ENCODE measurements at places on chromosomes 1 and 21.

DNA sequence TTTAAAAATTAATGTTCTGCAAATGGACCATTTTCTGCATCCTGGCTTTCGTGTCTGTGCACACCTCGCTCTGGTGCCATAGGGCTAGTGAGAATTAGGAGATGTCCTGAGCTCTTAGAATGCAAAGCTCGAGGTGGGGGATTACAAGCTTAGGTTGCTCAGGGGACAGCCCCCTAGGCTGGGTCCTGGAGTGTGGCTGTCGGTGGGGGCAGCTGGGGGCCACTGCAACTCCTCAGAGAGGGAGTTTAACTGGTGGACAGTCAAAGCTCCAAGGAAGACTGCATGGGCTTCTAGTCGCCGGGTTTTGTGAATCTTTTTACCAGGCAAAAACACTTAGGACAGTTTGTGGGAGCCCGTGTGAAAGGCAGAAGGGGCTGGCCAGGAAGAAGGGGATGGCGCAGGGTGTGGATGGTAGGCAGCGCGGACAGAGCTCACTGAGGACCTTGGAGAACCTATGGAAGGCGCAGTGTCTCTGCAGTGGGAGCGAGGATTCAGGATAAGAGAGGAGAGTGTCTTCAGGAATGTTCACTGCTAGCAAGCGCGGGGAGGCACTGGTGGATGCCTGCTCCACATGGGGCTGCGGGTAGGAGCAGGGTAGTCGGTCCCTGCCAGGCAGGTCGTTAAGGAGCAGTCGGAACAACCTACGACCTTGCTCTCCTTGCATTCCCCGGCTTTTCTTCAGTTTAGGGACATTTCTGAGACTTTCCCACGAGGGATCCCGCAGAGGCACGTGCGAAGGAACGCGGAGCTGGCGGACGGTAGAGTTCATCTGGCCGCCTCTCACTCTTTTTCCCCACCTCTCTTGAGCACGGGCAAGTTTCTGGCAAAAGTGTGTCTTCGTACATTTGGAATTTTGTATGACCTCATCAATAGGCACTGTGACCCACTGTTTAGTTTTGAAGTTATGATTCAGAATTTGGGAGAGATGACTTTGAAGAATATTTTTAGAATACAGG, 12.9 kb upstream of the KCNE1 start:
- no peak for DNase-seq

DNA sequence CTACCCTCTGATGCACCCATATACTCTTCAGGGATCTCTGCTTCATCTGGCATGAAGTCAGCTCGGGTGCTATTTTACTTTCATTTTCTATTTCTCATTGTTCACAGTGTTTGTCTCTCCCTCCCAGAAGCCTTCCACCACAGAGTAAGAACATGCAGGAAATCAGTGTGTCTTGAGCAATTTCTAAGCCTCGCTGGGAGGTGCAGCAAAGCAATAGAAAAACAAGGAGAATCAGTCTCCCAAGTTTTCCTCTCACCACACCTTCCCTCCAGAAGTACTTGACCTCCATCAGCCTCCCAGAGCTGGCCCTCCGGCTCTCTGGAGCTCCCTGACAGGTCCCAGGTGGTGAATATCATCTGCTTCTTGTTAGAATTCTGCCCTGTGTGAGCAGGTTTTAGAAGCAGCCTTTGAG, 594.7 kb upstream of the CAMK1G start:
- no peak for DNase-seq

DNA sequence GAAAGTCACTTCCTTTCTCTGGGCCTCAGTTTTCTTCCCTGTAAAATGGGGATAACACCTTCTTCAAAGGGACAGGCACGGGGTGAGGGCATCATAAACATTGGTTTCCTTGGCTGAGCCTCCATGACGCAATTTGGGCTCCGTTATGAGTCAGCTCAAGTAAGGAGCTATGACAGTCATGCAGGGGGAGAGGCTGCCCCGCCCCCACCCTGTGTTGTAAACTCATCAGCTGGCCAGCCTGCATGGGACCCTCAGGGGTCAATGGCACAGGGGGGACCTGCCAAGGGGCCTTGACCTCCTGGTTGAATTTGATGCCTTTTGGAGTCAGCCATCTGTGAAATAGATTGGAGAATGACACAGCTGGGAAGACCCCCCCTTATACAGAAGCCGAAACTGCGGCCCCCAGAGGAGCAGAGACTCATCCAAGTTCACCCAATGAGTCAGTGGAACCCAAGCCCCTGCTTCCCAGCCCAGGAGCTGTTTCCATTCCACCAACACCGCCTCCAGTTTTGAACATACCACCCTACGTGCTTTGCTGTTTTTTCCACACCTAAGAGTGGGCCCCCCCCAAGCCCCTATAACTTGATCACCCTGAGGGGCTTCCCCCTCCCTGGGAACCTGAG, 36.8 kb upstream of the RUNX3 start:
- no peak for DNase-seq

DNA sequence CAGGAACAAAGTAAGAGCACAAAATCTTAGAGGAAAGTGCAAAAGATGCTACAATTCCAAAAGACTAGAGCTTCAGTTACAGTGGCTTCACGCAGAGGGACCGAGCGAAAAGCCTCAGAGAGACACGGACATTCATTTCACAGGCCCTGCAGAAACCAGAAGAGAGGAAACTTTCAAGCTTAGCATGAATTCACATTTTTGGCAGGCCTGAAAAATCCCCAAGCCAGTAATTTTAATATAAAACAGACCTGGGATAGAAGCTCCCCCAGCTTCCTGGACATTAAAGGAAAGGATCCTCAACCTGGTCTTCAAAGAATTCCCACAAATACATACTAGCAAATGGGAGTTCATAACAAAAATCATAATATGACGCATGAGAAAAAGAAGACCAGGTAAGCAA, 66.2 kb downstream of the HSF2BP start:
- no peak for DNase-seq

Measured in glutamatergic neuron (in vitro differentiated cells).